ENCODE measurements at places on chromosomes 11 and 22.

- no peak for DNase-seq
Observed at GRCh38 chr11:129855086-129855485, 39.4 kb downstream of the TMEM45B start.

- no peak for DNase-seq
Observed at GRCh38 chr11:12114193-12115033, 4.0 kb downstream of the MICAL2 start.

DNA sequence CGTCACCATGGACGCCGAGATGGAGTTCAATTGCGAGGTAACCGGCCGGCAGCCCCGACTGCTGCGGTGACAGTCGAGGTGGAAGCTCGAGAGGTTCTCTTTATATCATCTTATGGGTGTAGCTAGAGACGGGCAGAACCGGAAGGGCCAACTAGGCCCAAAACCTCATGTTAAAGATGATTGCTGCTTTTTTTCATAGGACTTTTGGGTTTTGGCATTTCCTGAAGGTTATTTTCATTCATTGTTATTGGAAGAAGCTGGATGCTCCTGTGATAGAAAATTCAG lies 585 bp downstream of the NF2 start:
- no peak for DNase-seq

GRCh38 chr11:62565100-62565802 lies 8.4 kb downstream of the EEF1G start:
- no peak for DNase-seq

DNA sequence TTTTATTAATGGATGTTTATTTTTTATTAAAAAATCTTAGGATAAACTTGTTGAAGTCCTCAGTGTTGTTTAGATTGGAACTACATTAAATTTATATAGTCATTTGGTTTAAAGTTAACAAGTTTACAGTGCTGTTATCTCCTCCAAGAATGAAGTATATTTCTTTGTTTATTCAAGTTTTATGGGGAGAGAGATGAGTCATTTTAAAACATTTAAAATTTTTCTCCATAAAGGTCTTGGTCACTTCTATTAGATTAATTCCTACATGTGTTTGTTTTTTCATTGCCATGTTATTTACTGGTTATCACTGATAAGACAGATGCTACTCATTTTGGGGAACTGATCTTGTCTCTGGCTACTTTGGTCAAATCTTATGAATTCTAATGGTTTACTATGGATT lies 429.6 kb downstream of the METTL15 start:
- DNase-seq, result no peak

- DNase-seq, result no peak
Observed at GRCh38 chr22:36921309-36922104, 8.1 kb downstream of the CSF2RB start.
